ENCODE measurements at places on chromosomes 16 and 17.

- DNase-seq = no peak
Observed at GRCh38 chr16:82184213-82184612, 14.2 kb upstream of the MPHOSPH6 start.

- DNase-seq = no peak
Observed at GRCh38 chr17:57694051-57694450, 51.0 kb downstream of the CCDC182 start.

GRCh38 chr16:89326721-89327120 is 109.2 kb downstream of the ZNF778 start:
- DNase-seq = no peak

DNA sequence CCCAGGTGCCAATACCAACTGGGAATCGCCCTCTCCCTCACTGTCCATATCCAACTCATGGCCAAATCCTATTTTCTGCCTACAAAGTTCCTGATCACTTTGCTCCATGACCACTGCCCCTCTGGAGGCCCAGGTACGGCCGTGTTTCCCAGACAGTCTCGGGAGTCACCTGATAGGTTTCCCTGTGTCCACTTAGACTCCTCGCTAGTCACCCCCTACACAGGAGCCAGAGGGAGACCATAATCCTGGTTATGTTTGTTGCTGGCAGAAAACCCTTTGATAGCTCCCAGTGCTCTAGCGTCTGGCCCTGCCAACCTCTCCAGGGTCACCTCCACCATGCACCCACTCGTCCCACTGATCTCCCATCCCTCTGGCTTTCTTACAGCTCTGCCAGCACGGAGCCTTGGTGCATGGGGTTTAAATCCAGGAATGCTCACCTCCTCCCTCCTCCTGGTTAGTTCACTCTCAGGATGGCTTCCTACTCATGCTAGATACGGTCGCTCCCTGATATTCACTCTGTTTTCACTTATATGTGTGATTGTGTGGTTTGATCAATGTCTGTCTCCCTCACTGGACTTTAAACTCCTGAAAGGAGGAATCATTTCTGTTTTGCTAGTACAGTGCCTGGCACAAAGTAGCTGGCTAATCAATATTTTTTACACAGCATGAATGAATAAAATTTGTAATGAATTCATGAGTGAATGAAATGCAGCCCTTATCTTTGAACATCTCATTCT is 7.5 kb upstream of the CALB2 start:
- no peak for DNase-seq

DNA sequence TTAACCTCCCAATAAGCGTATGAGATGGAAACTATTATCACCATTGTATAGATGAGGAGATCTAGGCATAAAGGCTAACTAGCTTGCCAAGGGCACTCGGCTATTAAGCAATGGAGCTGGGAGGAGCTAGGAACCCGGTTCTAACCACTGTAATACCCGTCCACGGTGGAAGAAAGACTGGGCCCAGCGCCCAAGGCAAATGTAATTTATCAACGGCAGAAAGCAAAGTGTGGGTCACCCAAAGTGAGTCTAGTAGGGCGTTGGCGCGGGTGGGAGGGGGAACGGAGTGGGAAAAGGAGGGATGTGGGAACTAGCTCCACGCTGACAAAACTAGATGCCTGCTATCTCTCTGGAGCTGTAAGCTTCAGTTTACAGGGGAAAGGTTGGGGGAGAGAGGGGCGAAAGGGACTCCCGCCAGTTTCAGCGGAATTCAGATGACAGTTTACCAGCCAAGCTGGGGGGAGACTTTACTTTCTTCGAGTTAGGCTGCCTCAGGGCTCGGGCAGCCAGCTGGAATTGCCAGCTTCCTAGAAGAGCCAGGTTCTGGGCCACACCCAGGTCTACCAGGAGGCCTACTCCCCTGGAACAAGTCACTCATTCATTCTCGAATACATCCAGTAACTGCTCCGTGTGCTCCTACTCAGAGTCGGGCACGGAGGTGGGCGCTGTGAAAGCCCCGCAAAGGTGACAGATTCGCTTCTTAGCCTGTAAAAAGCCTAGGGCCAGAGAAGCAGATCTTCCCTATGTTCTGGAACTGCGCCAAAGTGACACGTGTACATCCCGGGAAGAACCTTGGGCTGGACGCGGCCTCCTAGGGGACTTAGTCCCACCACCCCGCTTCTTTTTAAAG is 837 bp downstream of the LRRC59 start:
- no peak for DNase-seq

- peak; percentile 20 for DNase-seq
Observed at GRCh38 chr17:73952480-73953205, 250.8 kb upstream of the RPL38 start.

DNA sequence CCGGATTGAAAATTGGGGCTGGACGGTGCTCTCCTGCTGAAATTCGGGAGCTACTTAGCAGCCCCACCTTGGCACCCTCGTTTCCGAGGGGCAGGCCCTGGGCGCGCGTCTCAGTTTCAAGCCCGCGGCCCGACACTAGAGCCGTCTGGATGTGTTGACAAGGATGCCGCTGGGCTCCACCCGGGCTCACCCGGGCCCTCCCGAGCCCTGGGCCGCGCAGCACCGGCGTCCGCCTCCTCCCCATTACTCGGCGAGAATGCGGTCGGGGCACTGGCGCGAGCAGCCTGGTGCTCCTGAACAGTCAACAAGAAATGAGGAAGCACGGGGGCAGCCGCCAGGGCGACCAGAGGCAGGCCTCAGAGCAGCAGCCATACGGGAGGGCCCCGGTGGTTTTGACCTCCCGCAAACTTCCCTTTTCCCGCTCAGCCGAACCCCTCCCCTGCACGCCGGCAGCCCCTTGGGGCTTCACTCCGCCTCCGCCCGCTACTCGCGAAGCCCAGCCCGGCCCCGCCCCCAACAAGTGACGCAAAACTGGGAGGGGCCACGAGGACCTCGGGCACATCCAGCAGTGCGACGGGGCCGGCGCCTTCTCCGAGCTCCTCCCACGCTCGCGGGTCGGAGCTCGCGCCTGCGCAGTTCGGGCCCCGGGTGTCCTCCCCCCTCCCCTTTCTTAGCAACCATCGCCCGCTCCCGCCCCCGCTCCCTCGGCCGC is 447 bp upstream of the SEC14L1 start:
- DNase-seq = peak; percentile 99

- DNase-seq = no peak
Observed at GRCh38 chr16:28106467-28107215, 43.1 kb upstream of the GSG1L start.

DNA sequence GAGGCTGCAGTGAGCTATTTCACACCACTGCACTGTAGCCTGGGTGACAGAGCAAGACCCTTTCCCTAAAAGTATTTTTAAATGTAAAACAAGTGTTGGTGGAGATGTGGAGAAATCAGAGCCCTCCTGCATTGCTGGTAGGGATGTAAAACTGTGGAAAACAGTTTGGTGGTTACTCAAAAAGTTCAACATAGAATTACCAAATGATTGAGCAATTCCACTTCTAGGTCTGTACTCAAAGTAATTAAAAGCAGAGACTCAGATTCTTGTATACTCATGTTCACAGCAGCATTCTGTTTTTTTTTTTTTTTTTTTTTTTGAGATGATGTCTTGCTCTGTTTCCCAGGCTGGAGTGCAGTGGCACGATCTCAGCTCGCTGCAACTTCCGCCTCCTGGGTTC is 141.8 kb downstream of the PITPNC1 start:
- no peak for DNase-seq

DNA sequence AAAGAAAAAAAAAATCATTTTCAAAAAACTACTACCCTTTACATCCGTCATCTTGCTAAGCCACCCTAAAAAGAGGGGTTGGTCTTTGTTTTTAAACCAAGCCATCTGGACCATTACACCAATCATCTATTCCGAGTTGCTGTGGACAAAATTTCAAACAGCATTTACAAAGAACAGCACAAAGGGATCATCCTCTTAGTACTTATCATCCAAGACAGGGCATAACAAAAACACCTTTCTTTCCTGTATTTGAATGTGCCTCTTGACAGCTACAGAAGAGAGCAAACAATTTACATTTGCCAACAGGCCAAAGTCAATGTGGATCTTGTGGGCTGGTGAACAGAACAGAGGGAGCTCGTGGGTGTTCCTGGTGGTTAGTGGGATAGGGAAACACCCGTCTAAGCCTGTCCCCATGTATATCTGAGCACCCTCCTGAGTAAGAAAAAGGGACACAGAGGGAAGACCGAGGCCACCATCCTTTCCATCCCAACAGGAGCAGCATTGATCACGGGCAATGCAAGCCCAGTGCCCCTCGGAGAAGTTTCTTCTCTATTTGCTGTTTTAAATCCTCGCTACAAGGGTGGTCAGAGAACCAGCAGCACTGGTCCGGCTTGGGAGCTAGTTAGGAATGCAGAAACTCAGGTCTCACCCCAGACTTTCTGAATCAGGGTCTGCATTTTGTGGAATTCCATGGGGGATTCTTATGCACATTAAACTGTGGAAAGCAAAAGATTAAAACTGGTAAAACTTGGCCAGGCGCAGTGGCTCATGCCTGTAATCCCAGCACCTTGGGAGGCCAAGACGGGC is 1.9 kb downstream of the SLC39A11 start:
- no peak for DNase-seq

- DNase-seq = no peak
Observed at GRCh38 chr17:31469959-31470358, 78.5 kb downstream of the RAB11FIP4 start.

DNA sequence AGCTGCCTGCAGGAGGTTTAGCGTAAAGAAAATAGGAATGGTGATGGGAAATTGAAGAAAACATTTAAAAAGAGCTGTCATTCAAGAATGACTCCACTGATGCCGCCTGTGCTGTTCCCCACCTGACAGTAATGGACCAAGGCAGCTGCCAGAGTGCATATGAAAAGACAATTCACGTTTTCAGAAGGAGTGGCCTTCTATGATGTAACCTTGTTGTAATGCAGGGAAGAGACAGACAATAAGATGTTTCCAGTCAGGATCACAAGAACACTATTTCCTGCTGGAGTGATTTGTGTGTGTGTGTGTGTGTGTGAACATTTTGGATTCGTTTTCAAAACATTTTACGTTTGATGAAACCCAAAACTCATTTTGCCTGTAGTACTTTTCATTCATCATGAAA is 203.7 kb downstream of the LGALS9B start:
- no peak for DNase-seq

DNA sequence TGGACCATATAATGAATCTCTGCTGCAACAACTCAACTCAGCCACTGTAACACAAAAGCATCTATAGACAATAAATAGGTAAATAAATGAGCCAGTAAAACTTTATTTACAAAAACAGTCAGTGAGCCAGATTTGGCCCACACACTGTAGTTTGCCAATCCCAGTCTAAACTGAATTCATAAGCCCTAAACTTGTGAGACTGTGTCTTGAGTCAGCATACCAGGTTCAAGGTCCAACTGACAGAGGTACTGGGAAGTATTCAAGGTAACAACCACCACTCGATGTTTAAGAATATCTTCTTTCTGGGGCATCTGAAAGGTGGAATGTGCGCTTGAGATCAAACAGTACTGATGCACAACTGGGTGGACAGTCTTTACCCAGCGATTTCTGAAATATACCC is 94.2 kb downstream of the HELZ start:
- DNase-seq = no peak

GRCh38 chr16:79263425-79263824 is 337.1 kb downstream of the MAF start:
- DNase-seq = no peak

GRCh38 chr16:66378741-66379570 is 12.5 kb downstream of the CDH5 start:
- DNase-seq = no peak

DNA sequence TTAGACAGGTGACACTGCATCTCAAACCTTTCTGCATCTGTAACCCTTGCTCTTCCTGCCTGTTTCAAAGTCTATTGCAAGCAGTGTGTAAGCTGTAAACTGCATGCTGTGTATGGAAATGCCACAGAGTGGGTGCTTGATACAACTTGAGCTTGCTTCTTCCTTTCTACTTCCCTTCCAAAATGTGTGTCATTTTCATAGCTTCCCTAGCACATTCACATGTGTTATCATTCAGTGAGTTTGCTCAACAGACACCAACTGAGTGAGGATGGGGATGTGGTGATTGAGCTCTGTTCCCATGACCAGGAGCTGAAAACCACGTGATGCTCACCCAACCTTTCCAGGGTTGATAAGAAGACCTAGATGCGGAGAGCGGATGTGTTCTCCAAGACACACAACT is 111.1 kb downstream of the VAT1L start:
- DNase-seq = no peak

DNA sequence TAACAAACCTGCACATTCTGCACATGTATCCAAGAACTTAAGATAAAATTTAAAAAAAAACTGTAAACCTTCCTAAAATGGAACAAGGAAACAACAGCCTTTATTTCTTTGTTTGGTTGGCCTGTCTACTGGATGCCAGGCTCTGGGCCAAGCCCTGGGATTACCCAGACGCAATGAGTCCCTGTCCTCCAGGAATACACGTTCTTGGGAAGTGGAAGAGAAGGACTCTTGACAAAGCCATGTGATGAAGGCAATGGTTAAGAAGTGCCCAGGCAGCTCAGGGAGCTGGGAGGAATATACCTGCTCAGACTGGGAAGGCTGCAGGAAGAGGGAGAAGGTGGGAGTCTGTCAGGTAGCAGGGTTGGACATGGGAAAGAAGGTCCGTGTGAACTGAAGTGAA is 115.4 kb downstream of the AXIN2 start:
- DNase-seq = no peak

- no peak for DNase-seq
Observed at GRCh38 chr16:81195885-81196534, 42.5 kb upstream of the BCO1 start.

DNA sequence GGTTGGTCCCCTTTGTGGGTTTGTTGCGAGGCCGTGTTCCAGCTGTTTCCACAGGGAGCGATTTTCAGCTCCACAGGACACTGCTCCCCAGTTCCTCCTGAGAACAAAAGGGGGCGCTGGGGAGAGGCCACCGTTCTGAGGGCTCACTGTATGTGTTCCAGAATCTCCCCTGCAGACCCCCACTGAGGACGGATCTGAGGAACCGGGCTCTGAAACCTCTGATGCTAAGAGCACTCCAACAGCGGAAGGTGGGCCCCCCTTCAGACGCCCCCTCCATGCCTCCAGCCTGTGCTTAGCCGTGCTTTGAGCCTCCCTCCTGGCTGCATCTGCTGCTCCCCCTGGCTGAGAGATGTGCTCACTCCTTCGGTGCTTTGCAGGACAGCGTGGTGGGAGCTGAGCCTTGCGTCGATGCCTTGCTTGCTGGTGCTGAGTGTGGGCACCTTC is 27.3 kb upstream of the STH start:
- no peak for DNase-seq

GRCh38 chr16:66057057-66057456 is 309.4 kb upstream of the CDH5 start:
- no peak for DNase-seq

DNA sequence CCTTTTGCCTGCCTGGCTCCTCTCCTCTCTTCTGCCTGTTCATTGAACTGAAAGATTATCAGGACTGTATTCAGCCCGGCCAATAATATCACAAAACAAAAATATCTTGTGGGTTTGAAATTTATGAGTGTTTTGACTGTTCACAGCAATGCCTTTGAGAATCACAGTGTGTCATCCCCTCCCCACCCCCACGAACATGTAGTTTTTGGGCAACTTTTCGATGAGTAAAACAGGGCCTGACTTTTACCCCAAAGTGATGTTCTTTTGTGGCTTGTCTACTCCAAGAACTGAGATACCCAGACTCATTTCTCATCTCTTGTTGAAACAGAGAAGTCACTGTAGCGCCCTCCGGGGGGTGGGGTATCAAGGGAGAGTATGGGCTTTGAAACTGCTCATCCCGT is 675.7 kb downstream of the WWOX start:
- DNase-seq = peak; percentile 71
